ENCODE measurements at places on chromosomes 7 and 10.

DNA sequence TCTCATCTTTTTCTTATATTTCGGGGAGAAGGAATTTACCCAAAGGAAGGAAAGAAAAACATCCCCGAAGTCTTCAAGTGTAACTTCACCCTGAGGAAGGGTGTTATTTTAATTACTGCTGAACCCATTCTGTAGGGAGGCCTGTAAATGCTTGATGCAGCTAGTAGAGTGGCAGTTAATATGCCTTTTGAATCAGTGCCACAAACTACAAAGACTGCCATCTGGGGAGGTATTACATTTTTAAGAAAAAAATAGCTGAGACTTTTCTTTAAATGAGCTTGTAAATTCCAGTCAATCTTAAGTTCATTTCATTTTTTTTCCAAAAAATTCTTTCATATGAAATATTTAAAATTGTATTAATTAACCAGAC is 233.1 kb upstream of the FERD3L start:
- DNase-seq: peak; percentile 24

DNA sequence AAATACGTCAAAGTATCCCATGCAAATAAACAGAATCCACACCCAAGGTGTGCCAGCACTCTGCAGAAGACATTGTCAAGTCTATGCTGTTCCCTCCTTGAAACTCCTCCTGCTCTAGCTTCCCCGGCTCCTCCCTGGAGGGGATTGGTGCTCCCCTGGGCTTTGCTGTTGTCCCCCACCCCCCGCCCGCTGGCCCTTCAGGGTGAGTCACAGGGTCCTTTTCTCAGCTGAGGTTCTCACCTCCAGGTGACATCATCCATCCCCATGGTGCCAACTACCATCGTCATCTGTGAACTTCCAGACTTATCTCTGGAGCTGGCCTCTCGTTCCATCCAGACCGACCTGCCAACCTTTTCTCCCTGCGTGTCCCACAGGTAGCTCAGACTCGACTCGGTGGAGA is 77.0 kb downstream of the ITIH5 start:
- no peak for DNase-seq

DNA sequence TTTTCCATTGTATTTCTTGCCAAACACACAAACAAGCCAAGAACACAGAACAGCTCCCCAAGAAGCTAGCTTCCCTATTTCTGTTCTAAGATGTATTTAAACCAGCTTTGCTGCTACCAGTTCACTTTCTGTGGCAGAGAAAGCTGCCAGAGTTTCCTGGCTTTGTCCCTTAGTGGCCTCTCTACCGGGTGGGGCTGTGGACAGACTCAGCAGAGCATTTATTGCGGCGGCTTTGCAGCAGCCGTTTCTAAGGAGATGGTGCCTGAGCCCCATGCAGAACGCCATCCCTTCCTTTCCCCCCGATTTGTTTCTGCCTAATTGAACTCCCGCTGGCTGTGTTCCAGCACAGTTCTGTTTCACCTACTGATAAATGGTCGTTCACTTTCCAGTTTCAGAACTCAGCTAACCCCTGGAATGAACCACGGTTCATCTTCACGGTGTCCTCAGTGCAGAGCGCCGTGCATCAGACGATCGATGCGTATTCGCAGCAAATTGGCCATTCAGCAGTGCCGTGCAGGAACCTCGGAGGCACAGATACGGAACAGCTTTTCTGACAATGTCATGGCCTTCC is 33.8 kb upstream of the SFMBT2 start:
- DNase-seq: no peak

- no peak for DNase-seq
These were observed 4.6 kb downstream of the SH2B2 start for GRCh38 chr7:102291056-102291915.

DNA sequence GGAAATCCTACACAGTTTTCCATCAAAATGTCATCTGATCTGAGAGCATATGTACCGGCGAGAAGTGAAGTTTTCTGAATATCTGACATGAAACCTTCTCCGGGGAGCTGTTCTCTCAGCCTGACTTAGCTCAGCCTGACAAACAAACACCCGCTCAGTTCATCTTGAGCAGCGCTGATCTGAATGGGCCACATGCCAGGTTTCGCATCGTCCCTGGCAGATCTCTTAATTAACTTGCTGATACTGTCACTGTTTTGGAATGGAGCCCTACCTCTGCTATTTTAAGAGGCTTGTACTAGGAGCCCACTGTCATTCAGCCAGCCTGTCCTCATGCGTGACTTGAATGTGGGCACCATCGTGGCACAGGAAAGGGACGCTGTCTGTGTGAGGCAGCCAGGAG is 109.2 kb downstream of the STRA8 start:
- no peak for DNase-seq

DNA sequence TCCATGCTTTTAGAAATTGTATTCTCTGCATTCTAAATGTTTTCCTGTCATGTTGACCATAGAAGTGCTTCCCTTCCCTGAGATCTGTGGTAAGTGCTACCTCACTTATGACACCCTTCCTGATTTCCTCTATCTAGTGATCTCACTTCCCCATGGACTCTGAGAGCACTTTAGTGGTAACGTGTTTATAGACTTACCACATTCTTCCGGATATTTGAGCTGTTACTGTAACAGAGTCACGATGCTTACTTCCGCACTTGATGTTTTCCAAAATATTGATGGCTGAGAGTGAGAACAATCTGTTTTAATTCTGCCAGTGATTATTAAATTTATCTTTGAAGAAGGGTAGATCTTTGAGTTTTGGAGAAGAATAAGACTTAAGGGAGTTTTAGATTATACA is 60.1 kb upstream of the NAMPT start:
- DNase-seq: no peak

DNA sequence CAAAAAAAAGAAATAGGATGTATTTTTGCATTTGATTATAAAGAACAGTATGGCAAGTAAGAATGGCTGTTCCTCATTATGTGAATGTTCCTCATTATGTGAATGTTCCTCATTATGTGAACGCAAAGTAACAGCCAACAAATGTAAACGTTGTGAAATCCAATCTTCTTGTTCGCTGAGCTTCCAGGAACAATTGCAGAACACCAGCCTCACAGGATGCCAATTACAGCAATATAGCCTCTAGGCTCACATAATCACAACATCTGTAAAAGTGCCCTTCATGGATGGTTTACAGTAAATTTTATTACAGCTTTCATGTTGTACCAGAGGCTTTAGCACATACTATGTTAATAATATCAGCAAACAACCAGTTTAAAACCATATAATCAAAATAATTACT is 71.6 kb downstream of the THSD7A start:
- peak; percentile 37 for DNase-seq

DNA sequence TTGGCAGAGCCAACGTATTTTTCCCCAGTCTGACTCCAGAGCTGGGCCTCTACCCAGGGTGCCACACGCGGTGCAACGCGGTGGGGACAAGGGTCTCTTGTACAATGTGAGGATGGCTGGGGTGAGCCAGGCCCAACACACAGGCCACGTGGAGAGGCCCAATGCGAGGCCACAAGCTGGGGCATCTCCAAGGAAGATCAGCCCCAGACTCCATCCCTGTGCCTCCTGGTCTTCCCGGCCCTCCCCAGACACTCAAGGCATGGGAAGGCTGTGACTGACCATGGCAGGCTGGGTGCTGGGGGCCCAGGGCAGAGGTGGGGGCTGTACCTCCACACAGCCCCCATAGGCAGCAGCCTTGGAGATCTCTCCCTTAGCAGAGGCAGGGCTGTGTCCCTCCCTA is 135.3 kb upstream of the FAM20C start:
- DNase-seq: no peak

Measured in NCI-H2081 treated with DMSO at 0.1 percent for 48 hours (cell line).